ENCODE measurements at places on chromosomes 2 and 18. TPM values are rescaled to one million over a fixed set of nuclear protein-coding genes. Genes with fewer than 3 reads are reported as not detected.

CABLES1 gene
- 43.5 TPM for total RNA-seq

CAPG gene
- total RNA-seq, result 358 TPM

CNDP2 gene
- 162 TPM for total RNA-seq

ALPP gene
- 24.6 TPM for total RNA-seq

- peak; percentile 8 for DNase-seq
Observed at GRCh38 chr2:239262484-239263230, 138.2 kb downstream of the HDAC4 start.

RPS27A gene
- total RNA-seq, result 191 TPM

SCRN3 gene
- total RNA-seq, result 22.2 TPM

- no peak for DNase-seq
Observed at GRCh38 chr2:216426938-216427337, 14.7 kb downstream of the SMARCAL1 start.
